IPS-NIHi11 (cell line): ENCODE measurements at places on chromosomes 5 and 9.

- no peak for DNase-seq
These were observed 640.0 kb downstream of the MAT2B start for GRCh38 chr5:164145458-164145857.

DNA sequence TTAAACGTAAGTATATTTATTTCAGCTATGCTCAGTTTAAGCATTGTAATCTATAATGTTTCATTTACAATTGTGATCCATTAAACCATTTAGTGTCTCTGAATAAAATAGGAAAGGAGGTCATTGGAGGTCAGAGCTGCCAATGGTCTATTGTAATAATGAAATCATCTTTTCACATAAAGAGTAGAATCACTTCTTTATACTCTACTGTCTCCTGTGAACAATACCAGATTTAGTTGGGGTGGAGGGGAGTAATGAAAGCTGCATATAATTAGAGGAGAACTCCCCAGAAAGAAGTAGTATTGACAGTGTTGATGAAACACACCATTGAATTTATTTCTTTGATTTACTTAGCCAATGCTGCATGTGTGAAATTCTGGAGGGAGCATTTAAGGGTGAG lies 35.1 kb upstream of the ZFYVE16 start:
- no peak for DNase-seq

GRCh38 chr5:63822614-63823013 lies 139.6 kb downstream of the HTR1A start:
- DNase-seq = no peak

DNA sequence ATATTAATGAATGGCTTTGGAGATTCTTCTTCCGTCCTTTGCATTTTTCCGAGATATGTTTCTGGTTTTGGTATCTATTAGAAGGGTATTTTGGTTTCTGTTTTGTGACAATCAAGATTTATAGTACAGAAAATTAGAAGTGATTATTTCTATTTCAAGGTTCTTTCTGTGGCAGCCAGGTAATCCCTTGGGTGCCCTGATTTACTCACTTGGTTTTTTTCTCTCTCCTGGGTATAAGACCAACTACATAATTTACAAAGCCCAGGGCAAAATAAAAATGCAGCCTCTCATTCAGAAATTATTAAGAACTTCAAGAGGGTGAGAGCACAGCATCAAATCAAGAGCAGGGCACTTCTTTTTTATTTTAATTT lies 2.0 kb upstream of the RNF14 start:
- DNase-seq = no peak

DNA sequence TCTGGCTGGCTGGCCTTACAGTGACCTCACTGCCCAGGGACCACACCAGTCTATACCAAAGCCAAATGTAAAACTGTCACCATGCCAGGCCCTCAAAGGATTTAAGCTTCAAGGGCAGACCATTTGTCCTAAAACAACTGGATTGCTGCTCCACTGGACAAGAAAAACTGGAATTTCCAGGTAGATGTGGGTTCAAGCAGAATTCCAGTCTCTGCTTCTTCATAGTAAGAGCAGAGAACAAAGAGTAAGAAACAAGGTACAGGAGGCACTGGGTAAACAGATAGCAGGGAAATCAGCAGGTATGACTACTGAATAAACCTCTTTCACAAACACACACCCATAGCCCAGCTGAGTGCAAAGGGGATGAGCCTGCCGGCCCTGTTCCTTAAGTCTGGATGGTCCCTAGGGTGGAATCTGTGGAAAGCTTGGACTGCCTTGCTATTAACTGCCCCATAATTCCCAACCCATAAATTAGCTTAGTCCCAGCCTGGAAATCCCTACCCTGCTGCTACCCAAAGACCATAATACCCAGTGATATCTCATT lies 5.5 kb downstream of the B4GALT1 start:
- DNase-seq = no peak
